ENCODE measurements at places on chromosomes 3 and 15. TPM values are rescaled to one million over a fixed set of nuclear protein-coding genes. Genes with fewer than 3 reads are reported as not detected.

The UCN2 gene
- 7.2 TPM for polyA plus RNA-seq

The ST3GAL6 gene
- 1.8 TPM for polyA plus RNA-seq

The SKOR1 gene
- 0.16 TPM for polyA plus RNA-seq

The GOLGA8T gene
- not detected for polyA plus RNA-seq

The SLC9C1 gene
- not detected for polyA plus RNA-seq

The LMAN1L gene
- 0.27 TPM for polyA plus RNA-seq
